ENCODE measurements at places on chromosomes 5 and 9.

DNA sequence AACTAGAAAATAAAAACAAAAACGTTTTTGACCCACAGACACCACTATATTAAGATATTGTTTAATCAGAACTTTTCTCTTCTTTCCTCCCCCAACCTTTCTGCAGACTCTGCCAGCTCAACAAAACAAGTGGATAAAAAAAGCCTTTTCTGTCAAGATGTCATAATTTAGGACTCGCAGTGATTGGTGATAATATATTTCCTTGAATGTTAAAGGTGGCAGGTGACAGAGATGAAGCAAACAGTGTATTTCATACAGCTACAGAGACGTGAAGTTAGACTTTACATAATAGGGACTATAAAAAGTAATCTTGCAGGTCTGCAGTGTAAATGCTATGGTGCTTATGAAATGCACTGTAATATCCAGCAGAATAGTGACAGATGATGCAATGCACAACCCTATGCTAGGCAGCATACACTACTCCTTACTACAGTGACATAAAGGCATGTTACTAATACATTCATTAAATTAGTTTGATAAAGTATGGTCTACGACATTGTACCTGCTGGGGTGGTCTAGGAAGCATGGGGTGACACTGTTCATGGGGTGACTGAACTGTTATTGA, 326.7 kb upstream of the GRAMD2B start:
- no peak for DNase-seq

- DNase-seq, result no peak
These were observed 2156.9 kb upstream of the C9orf72 start for GRCh38 chr9:29730163-29730562.

- no peak for DNase-seq
These were observed 145.9 kb upstream of the TBC1D2 start for GRCh38 chr9:98401140-98402018.

- no peak for DNase-seq
These were observed 10.0 kb downstream of the MOCS2 start for GRCh38 chr5:53099546-53099945.

GRCh38 chr5:172185096-172185461, 2.9 kb downstream of the STK10 start:
- DNase-seq, result no peak

- DNase-seq, result no peak
These were observed 56.7 kb upstream of the CXCL14 start for GRCh38 chr5:135635451-135635850.

DNA sequence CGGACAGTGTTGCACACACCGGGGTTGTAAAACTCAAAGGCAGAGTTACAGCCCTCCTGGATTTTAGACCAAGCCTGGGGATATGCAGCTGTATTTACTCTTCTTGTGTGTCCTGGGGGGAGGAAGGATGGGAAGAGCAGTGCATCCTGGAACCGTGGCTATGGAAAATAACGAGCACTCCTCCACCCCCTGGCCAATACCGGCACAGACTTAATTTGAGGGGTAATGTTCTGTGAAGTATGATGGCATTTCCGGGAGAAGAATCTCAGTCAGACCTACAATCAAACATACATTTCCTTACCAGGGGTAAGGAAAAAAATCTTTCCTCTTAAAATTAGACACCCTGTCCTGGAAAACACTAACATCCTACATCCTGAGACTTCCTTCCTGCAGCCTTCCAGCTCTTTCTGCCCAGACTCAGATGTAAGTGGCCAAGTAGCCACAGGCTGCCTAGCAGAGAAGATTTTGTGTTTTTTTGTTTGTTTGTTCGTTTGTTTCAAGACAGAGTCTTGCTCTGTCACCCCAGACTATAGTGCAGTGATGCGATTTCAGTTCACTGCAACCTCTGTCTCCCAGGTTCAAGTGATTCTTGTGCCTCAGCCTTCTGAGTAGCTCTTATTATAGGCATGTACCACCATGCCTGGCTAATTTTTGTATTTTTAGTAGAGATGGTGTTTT, 11.0 kb upstream of the ERMP1 start:
- no peak for DNase-seq

- peak; percentile 59 for DNase-seq
These were observed 2.8 kb downstream of the CAMK2A start for GRCh38 chr5:150286820-150287219.

GRCh38 chr9:127049044-127049443, 73.4 kb downstream of the ANGPTL2 start:
- no peak for DNase-seq

DNA sequence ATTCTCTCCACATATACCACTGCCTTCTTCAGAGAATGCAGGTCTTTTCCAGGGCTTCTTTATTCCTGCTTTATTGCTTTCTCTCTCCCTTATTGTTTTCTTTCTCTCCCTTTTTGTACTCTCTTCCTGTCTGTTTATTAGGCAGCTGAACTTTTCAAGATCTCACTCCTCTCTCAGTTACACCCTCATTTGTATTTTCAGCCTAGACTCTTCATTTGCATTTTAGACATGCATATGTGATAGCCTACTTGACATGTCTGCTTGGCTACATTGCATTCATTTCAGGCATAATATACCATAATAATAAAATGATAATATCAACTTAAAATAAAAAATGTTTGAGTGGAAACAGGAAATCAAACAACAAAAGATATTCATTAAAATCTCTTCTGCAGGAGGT, 377.9 kb upstream of the TNC start:
- DNase-seq, result no peak

DNA sequence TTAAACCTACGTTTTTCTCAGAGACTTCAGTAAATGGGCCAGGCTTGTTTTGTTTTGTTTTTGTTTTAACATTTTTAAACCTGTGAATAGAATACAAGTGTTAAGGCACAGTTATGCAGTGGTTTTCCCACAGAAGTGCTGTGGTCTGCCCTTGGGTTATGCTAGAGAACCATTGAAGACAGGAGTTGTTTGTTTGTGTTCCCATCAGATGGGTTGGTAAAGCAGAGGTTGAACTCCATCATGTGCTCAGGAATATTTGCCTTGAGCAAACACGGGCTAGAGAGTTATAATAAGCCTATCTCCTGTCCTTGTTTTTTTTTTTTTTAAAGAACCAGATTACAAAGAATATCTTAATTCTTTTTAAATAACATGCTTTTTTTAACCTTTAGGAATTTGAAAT, 28.5 kb downstream of the RHOBTB3 start:
- DNase-seq, result no peak

DNA sequence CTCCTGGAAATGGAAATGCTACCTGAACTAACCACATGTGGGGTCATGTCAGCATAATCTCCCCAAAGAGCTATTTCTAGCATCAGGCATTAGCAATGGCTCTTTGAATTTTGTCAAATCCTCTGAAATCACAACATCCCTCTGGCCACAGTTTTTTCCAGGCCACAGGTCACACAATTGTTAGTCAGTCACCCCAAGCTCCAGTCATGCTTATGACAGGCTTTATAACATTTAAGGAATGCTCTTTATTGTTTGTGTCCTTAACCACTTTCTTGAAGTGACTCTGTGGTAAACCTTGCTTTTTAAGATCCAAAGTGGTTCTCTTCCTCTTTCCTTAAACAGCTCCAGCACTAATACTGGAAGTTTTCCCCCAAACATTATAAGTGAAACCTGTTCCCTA, 169.2 kb upstream of the HMHB1 start:
- DNase-seq, result no peak

DNA sequence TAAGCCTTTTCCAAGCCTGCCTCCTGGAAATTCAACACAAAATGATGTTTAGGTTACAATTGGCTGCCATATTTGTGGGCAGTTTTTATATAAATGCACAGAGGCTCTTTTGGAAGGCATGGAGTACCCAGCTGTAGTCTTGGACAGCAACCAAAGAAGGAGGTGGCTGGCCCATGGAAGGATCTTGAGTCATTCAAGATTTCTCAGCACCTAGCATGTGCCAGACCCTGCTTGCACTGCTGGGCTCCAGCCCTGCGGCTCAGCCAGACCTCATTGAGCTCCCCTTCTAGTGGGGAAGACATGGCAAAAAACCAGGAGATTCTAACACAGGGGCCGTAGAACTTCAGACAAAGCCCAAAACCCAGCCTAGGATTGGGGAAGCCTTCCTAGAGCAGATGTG, 22.1 kb downstream of the JADE2 start:
- DNase-seq, result no peak

DNA sequence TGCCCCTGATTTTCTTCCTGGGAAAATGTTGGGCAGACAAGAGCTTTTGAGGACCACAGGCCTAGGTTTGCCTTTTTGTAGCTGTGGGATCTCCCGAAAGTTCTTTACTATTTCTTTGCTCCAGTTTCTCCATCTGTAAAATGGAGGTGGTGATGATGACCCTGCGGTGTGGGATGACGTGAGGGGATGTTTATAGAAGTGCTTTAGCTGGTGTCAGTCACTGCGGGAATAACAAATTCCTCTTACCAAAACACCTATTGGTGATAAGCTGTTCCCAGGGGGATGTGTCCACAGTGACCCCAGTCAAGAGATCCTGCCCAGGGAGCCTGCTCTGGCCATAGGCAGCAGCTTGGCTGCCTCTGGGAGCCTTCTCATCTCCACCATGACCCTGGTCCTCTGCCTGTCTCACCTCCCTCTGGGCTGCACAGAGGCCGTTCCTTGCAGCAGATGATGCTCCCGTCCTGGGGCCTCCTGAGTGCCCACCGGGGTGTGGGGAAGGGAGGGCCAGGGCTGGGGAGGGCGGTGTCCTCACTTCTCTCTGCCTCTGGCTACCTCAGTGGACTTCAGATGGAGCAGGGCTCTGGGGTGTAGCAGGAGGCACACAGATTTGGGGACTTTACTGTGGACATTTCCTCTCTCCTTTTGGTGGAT, 77.2 kb downstream of the COL15A1 start:
- DNase-seq, result no peak

GRCh38 chr5:137075163-137075970, 423.8 kb downstream of the SPOCK1 start:
- DNase-seq, result peak; percentile 73

GRCh38 chr5:95284572-95285408, at the start of gene MCTP1:
Gene MCTP1 (minus strand): TSS chr5:95285094.
- no peak for DNase-seq

- no peak for DNase-seq
These were observed 161.5 kb upstream of the KIF2A start for GRCh38 chr5:62144401-62145022.

DNA sequence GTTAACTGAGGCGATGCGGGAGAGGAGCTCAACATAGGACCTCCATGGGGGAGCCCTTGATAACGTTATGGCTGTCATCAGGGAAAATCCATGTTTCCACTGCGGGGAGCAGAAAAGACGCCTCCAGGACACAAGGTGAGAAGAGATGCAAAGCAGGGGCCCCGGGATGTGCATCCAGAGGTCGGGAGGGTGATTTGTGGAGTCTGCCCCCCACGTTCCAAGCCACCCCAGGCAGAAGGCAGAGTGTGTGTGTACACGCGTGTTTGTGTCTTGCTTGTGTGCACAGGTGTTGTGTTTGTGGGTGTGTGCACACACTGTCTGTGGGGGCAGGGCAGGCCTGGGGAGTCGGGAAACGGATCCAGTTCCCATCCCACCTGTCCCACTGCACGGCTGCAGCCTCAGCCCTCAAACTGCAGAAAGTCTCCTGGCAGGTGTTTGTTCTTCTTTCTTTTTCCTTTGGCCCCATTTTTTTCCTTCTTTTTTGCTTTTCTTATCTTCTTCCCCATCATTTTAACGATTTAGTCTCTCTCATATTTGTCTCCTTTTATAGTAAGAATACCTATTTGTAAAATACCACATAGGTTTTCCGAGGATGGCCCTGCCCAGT, 17.4 kb upstream of the PLEKHG4B start:
- DNase-seq, result no peak

- DNase-seq, result no peak
These were observed 79.4 kb upstream of the RASEF start for GRCh38 chr9:83142389-83142788.

GRCh38 chr9:129276486-129277230, 98.6 kb upstream of the IER5L start:
- DNase-seq, result no peak

DNA sequence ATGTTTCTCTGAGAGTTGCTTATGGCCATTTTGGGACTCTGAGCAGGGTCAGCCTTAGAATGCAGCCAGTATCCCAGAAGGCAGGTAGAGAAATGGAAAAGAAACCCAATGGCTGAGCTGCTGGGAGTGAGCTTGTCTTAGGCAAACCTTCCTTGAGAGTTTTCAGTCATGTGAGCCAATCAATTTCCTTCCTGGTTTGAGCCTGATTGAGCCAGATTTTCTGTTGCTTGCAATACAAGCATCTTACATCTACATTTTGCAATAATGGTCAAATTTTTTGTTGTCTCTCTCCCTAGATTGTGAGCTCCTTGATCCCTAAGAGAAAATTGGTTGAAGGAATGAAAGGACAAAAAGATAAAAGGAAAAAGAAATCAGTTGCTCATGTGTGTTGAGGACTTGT, 155.3 kb downstream of the SNX18 start:
- DNase-seq, result no peak

- no peak for DNase-seq
These were observed 603.9 kb downstream of the CDH12 start for GRCh38 chr5:22249209-22249729.

- DNase-seq, result no peak
These were observed 25.3 kb upstream of the COL5A1 start for GRCh38 chr9:134616341-134616740.

DNA sequence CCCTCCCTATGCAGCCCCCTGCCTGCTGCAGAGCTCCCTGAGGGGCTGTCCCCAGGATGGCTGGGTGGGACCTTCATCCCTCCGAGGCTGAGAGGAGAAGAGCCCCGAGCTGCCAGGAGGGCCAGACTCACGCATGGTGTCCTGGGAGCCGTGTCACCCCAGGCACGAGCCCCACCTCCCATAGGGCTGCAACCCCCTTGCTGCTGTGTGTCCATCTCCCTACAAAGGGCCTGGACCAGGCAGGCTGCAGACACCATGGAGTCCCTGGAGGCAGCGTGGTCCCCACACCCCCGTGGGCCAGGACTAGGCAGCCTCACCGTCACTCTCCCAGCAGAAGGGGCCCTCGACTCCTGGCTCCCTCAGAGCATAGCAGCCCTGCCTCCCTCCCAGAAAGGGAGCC, 11.2 kb upstream of the SEC16A start:
- no peak for DNase-seq

- no peak for DNase-seq
These were observed 13.3 kb upstream of the SLC31A2 start for GRCh38 chr9:113137196-113138168.

GRCh38 chr5:172807766-172808311, 26.2 kb upstream of the ERGIC1 start:
- DNase-seq, result no peak

DNA sequence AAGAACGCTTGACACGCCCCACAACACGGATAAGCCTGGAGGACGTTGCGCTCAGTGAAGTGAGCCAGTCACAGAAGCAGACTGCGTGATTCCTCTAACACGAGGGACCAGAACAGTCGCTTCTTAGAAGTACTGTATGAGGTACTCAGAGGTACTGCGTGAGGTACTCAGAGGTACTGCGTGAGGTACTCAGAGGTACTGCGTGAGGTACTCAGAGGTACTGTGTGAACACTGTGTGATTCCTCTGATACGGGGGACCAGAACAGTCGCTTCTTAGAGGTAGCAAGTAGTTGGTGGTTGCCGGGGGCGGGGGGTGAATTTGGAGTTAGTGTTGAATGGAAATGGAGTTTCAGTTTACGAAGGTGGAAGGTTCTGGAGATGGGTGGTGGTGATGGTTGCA, 5.8 kb downstream of the NDUFS6 start:
- DNase-seq, result no peak

- DNase-seq, result no peak
These were observed 42.5 kb upstream of the GLRX start for GRCh38 chr5:95864944-95865504.

GRCh38 chr5:146699664-146700418, 178.7 kb downstream of the PPP2R2B start:
- DNase-seq, result no peak

- no peak for DNase-seq
These were observed 116.7 kb downstream of the WNK2 start for GRCh38 chr9:93300585-93301081.
